Fibroblast of mammary gland (primary cell): ENCODE measurements at places on chromosomes 2 and 18.

DNA sequence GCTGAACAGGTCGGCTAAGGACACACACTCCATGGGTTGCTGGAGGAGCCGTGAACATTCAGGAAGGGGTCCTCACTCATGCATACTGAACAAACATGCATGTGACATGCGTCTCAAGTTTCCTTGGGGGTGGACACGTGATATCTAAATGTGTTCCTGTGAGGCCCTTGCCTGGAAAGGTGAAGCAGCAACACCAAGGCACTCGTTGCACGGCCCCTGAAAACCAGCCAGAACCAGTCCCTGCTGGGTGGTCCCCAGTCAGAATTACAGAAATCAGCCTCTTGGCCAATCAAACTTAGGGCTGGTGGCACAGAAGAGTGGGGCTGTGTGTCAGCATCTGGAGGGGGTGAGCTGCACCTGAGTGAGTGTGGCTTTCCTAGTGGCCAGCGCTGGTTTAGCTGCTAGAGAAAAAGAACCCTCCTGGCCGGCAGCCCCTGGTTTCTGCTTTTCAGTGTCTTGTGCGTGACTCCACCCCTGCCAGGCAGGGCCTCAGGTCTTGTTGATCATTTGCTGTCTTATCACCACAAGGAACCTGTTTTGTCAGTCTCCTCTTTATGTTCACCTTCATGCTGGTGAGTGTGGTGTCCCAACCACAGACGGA lies 3.2 kb upstream of the AQP12B start:
- DNase-seq: no peak

GRCh38 chr18:55283309-55283708 lies 304.7 kb downstream of the TCF4 start:
- DNase-seq: no peak

GRCh38 chr18:25713103-25713502 lies 361.1 kb upstream of the ZNF521 start:
- DNase-seq: peak; percentile 7

DNA sequence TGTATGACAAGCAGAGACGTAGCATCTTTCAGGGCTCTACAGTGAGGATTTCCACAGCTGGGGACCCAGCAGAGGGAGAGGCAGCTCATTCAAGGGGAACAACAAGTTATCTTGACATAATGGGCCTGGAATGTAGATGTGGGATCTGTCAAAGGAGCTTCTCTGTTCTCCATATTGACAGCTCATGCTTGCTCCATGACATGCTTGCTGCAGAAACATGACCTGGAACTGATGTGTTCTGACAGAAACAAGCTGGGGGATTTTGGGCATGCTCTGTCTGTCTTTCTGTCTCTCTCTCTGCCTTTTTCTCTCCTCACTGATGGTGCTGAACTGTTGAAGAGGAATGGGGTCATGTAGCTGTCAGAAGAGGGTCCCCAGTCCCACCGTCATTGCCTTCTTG lies 79.6 kb downstream of the MMADHC start:
- DNase-seq: no peak

DNA sequence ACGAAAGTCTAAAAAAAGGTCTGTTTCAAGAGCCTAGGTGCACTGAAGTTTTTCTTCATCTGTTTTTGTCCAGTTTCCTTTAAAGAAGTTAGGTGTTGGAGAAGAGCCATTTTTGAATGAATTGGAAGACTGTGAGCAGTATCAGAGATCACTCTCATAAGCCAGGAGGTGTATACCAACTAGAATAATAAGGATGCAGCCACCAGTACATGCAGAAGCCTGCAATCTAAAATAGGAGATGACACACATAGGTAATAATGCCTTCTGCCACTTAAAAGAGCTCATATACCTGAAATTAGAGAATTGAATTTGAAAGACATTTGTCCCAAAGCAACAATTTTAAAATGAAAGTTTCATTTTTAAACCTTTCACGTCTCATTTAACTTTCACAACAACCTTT lies 81.7 kb downstream of the RBMS1 start:
- DNase-seq: no peak
